ENCODE measurements at places on chromosomes 12 and 14.
A peak's percentile ranks its signal among the peaks of the same experiment; 100 is the strongest.

DNA sequence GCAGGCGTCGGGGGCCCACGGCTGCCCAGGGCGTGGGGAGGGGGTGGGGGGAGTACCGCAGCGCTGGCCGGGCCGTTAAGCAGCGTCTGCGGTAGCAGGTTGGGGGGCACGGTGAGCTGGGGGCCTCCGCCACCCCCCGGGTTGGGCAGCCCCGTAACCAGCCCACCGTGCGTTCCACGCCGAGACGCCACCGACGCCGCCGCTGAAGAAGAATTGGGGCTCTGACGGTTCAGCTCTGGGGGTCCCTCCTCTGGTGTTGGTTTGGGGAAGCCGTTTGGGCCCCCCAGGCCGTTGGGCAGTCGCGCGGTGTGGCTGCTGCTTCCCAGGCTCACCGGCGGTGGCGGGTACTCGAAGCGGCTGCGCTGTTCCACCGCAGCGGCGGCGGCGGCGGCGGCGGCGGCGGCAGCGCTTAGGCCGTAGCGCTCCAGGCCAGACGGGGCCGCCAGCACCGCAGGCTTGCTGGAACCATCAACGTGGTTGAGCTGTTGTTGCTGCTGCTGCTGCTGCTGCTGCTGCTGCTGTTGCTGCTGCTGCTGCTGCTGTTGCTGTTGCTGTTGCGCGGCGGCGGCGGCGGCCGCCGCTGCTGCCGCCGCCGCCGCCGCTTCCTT, 1.5 kb downstream of the IRF2BPL start:
- DNase-seq, result no peak

DNA sequence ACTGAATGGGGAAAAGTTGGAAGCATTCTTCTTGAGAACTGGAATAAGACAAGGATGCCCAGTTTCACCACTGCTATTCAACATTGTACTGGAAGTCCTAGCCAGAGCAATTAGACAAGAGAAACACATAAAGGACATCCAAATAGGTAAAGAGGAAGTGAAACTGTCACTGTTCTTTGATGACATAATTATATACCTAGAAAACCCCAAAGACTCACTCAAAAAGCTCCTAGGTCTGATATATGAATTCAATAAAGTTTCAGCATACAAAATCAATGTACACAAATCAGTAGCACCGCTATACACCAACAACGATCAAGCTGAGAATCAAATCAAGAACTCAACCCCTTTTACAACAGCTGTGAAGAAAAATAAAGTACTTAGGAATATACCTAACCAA, 157.3 kb upstream of the DDHD1 start:
- DNase-seq, result no peak

GRCh38 chr12:25829192-25829591, 129.3 kb upstream of the RASSF8 start:
- peak; percentile 63 for DNase-seq

DNA sequence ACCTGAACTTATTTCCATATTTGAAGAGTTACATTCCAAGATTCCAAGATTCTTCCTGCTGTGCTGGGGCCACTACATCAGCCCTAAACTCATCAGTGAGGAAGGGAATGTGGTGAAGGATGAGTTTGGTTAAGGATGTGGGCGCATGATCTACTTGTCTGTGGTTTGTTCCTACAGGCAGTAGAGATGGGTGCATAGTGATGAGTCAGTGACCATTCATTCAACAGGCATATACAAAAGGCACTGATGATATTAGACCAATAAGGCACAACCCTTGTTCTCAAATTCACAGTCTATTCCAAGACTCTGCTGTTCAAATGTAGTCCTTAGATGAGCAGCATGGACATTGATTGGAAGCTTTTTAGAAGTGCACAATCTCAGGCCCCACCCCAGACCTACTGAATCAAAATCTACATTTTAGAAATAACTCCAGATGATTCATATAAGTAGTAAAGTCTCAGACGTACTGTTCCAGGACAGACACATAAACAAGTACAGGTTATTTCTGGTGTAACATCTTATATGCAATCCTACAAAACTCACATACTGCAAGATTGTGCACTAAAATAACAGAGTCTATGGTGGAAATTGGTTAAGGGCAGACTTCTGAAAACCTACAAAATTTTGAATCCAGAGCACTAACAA, 47.7 kb upstream of the MAP3K9 start:
- DNase-seq, result peak; percentile 4

DNA sequence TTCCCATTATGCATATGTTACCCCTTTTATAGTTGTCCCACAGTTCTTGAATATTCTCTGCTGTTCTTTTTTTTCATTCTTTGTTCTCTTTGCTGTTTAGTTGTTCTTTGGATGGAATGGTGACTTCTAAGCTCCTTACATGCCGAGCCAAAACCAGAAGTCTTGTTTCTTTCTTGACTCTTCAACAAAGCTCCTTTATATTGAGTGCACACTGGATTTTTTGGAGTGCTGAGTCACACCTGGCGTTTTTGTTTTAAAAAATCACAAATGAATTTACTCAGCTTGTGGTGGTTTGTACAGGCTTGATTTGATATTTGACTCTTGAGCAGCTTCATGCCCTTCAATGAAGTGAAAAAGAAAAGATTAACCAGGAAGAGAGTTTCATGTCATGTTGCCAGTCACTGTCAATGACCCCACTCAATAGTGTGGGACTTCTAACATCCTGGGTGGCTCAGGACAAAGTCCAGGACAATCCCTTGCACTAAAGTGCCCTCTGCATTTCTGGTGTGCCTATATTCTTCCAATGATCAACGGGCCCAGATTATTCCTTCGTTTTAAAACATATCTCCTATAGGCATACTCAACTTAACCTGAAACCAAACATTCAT, 112.4 kb upstream of the SLC38A4 start:
- no peak for DNase-seq

GRCh38 chr14:68514608-68515194, 278.2 kb downstream of the ZFP36L1 start:
- DNase-seq, result no peak

- no peak for DNase-seq
Observed at GRCh38 chr12:18868717-18869116, 130.8 kb downstream of the CAPZA3 start.

DNA sequence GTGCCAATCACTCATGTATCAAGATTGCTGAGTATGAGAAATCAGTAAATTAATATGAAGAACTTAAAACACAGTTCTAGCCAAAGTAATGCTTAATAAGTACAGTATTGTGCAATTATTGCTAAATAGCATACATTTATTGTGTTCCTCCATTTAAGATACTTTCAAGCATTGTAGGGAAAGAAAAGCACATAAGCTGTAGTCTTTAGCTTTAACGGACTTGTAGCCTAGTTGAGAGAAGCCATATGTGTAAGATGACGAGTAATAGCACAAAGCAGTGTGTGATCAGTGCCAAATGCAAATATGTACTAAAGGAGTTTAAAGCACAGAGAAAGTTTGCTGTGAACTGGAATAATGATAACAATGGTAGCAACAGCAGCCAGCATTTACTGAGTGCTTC, 38.1 kb downstream of the ETV6 start:
- no peak for DNase-seq

DNA sequence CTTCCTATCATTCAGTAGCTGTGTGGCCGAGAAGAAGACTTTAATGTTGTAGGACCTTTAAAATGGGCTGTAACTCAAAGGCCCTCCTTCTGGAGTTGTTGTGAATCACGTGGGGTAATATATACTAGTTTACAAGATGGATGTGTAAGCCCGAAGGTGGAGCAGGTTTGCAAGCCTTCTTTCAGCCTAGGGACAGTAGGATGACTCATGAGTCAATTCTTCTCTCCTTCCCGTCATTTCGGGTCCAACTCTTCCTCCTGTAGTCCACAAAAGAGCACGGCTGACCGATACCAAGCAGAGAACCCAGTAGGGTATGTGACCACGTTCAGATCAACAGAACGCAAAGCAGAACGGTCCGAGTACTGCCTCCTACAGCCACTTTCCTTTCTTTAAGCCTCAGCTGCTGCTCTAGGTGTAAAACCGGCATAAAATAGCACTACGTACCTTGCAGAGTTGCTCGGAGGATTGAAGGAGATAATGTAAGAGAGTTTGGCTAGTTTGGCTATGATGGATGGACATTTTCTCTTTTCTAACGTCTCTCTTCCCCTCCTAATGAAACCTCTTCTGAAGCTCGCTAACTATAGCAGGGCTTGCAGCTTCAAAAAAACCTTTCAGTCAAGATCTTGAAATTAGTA, 1.3 kb upstream of the RASSF3 start:
- no peak for DNase-seq

DNA sequence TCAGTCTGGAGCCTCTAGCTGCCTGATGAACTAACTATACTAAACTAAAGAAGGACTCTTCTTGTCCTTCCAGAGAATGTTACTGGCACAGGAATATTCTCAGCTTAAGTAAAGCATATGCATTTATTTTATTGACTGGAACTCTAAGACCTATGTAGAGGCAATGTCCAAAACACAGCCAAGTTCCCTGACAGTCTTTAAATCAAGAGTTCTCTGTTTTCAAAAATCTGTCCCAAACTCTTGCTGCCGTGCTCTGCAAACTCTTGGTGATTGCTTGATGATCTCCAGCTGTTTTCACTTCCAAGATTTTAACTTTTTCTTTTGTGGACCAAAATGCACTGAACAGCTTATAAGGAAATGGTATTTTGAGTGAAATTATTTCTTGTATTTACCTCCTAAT, 67.5 kb upstream of the DAAM1 start:
- no peak for DNase-seq

DNA sequence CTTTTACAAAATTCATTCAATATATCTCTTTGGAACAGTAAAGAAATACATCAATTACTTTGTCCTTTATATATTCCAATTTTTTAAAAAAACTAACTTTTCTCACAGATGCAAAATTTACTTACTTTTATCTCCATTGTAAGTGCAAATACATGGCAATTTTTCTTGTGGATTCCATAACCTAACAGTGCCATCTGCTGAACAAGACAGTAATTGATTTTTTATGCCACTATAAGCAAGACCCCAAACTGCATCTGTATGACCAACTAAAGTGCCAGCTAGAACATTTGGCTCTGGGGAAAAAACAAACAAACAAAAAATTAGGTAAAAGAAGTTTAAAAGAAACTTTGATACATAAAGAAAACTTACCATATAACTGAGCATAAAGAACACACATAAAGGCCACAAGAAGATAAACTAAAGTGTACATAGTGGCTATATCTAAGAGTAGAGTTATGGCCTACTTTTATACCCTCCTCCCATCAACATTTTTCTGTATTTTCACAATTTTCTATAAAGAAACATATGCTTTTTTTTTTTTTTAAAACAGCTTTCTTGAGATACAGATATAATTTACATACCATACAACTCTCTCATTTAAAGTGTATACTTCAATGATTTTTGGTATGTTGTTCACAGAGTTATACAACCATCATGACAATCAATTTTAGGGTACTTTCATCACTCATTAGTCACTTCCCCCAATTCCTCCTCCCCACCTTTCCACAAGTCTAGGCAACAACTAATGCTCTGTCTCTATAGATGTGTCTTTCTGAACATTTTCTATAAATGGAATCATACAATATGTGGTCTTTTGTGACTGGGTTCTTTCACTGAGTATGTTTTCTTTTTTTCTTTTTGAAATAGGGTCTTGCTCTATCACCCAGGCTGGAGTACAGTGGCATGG, 32.6 kb downstream of the COCH start:
- no peak for DNase-seq

- no peak for DNase-seq
Observed at GRCh38 chr14:66650491-66650911, 142.6 kb downstream of the GPHN start.

- no peak for DNase-seq
Observed at GRCh38 chr12:130555628-130556485, 160.2 kb downstream of the RIMBP2 start.

- no peak for DNase-seq
Observed at GRCh38 chr14:67653651-67654280, 20.7 kb downstream of the VTI1B start.

DNA sequence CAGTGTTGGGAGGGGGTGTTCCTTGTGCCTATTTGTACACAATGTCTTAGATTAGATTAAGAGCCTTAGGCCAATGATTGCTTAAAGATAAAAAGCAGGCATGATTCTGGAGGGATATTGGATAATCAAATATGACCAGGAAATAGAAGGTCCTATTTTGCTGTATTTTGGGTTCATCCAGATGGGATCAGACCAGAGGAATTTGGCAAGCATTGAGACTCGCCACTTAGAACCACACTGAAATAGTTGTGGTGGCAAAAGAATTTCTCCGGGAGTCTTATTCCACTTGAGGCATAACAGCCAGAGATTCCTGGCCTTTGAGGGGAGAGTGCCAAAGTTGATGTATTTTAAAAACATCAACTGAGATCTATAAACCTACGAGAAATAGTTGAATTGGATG, 327.2 kb downstream of the RAD51B start:
- DNase-seq, result peak; percentile 86

- DNase-seq, result no peak
Observed at GRCh38 chr14:81485781-81486180, 47.9 kb downstream of the SEL1L start.

DNA sequence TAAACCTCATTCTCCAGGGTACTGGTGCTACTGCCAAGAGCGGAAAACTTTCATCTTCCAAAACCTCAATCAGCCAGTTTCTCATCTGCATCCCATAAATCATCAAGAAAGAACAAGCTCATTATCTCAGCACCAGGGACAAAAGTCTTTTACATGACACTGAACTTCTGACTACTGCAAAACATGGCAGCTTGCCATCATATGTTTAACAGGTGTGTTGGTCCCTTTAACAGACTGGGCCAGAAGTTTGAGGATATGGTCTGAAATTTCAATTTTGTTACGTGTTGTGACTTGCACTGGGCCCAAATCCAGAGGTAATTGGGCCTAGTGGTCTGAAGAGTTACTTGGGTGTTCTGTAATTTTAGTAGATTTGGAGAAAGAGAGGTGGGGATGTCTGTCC, 305.4 kb upstream of the SEL1L start:
- DNase-seq, result no peak

DNA sequence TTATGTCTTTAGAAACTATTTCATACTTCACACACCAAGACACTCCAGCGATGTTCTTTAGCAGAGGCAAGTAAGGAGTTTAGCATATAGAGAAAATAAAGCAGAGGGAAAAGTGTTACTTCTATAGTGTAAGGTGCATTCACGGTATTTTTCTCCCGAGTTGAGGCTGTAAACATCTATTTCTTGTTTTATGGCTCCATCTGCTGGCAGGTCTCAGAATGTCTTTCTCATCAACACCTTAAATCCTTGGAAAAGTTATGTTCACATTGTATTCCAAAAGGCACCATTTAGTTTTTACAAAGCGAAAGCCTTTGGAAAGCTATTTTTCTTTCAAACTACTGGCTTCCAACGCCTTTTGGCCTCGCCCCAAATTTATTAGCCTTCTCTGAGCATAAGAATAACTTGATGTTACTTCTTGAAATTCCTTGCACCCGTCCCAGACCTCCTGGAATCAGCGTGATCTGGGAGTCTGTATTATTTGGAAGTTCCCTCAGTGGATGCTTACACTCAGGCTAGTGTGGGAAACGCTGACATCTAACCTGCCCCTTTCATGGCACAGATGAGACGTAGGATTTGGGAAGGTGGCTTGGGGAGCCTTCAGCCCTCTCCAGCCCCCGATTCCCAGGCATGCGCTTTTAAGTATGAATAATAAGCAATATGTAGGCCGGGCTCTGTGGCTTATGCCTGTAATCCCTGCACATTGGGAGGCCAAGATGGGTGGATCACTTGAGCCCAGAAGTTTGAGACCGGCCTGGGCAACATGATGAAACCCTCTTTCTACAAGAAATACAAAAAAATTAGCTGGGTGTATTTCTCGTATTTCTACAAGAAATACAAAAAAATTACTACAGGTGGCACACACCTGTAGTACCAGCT, 1.9 kb upstream of the PIWIL1 start:
- peak; percentile 18 for DNase-seq
